ENCODE measurements at places on chromosomes 3 and 15.

DNA sequence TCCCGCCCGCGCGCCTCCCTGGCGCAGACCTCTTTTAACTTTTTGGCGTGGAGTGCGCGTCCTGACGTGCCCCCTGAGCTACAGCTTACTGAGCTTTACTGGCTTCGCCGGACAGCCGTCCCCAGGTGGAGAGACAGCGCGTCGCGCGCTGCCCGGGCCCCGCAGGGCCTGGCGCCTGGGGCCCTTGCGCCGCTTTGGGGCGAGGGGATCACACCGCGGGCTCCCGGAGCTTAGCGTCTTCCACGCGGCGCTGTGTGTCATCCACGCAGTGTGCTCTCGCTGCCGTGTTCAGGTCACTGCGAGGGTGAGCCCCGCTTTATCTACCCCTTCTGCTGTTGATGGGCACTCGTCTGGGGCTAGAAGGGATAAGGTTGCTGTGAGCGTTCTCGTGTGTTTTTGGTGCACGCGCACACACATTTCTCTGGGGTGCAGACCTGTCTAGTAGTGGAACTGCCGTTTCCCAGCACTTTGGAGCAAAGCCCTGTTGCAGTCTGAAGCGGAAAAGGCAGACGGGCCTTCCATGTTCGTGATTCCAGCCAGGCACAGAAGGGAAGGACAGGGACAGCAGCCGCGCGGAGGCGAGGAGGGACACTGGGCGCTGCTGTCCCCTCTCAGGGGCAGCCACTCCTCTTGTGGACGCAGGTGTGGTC, 33.1 kb upstream of the ALDH1L1 start:
- no peak for DNase-seq

DNA sequence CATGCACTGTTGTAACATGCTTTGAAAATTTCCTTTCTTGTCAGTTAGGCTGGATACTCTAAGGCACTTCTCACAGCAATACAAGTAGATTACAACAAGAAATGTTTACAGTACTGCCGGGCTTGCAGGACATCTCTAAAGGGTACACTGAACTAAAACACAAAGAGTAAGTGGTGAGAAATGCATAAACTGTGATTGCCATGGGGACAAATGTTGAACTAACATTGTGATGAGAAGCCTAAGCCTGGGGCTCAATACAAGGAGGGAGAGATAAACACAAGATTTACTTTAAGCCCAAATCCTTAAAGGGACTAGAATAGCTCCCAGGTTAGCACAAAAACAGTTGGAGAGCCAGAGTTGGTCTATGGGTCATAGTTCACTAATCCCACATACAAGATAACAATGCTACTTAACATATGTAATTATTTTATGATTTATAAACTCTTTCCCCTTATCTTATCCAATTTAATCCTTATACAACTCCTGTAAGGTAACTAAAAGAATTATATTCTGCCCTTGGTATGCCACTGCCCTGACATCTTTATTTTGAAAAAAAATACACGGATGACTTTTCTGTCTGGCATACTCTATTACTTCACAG, 126.9 kb downstream of the THRB start:
- DNase-seq = no peak

- DNase-seq = no peak
These were observed 73.7 kb downstream of the ECT2 start for GRCh38 chr3:172824229-172824628.

- DNase-seq = no peak
These were observed 20.5 kb upstream of the UBE2Q2 start for GRCh38 chr15:75822685-75823278.

DNA sequence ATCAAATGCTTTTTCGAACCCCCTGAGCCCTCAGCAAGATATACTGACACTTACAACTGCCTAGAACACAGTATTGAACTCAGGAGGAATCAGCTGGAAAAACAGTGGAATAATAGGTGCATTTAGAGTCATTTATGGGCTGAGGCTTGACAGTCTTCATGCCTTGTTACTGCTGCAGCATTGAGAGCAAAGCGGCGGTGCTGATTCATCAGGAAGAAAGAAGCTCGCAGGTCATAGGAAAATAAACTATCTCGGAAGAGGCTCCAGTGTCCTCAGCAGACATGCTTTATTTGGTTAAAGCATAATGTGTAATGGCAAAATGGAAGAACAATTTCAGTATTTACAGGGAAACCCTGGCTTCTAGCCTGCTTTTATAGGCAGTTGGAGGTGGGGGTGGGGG, 30.1 kb upstream of the NEO1 start:
- DNase-seq = no peak

DNA sequence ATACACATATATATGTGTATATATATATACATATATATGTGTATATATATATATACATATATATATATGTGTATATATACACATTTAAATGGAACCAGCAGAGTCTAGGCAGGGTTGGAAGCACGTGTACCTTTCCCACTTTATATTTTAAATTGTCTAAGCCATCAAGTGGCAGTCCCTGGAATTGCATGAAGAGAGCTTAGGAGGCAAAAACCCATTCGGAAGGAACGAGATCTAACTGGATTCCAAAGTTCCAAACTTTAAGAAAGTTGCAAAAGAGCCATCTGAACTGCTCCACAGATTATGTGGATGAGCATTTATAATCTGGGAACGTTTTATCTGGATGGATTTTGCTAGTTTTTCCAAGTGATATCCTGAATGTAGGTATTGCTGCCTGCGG, 186.5 kb downstream of the FOXP1 start:
- DNase-seq = no peak

DNA sequence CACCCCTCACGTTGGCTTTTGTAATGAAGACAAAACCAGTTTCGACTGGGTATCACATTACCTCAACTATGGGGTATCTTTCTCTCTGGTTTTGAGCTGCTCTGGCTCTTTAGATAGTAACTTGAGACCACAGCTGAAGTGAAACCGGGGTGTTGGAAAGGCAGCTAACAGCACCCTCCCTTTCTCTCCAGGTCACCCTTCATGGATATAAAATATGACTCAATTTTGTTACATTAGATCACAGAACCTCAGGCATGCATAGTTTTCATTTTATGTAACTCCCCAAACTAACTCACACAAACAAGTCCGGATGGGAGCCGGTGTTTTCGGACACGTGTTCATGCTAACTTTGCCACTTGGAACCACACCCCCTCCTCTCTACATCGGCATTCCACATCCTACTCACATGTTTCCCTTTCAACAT, 90.7 kb downstream of the NR2F2 start:
- no peak for DNase-seq

- no peak for DNase-seq
These were observed 104.6 kb downstream of the ARNT2 start for GRCh38 chr15:80508783-80509182.

- DNase-seq = no peak
These were observed 15.4 kb upstream of the CASR start for GRCh38 chr3:122168044-122168443.

- DNase-seq = no peak
These were observed 796.0 kb downstream of the ROBO2 start for GRCh38 chr3:77835921-77836320.

Data from HuH-7 (cell line).